ENCODE measurements at places on chromosomes 3 and 15. TPM values are rescaled to one million over a fixed set of nuclear protein-coding genes. Genes with fewer than 3 reads are reported as not detected.

The ANKUB1 gene
- total RNA-seq = not detected

The CTXND1 gene
- total RNA-seq = 0.44 TPM

The TNFSF10 gene
- total RNA-seq = 14.7 TPM

The TMEM266 gene
- 4.8 TPM for total RNA-seq

The CHRNB4 gene
- not detected for total RNA-seq

The TMEM115 gene
- 14.1 TPM for total RNA-seq

The CADPS gene
- total RNA-seq = 23.1 TPM

DNA sequence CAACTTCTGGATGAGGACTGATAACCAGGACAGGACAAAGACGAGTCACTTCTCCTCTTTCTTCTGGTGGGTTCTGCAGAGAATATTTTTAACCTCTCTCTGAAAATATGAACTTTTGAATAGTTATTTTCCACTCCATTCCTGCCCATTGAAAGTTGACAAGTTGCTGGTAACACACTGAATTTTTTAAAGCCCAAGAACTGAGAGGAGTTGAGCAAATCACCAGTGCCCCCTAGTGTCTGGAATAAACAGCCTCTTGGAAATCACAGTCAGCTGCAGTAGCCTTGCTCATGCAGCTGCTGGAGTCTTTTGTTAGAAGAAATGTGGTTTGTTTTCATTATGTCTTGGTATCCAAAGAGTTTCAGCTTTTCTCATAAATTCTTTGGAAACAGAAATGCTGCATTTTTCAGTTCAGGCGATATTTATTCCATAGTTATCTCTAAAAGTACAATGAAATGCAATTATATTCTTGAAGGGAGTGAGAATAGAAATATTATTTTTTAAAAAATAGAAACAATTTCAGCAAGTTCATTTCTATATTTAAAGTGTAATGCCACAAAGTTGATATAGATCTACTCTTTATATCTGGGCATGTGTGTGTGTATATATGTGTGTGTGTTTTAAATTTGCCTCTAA, 741.0 kb upstream of the CBLB start:
- no peaks in the 10 kb centered on the region for H3K4me1 ChIP-seq
- H3K27me3 ChIP-seq = no peaks in the 10 kb centered on the region
